Fibroblast of the aortic adventitia (primary cell): ENCODE measurements at places on chromosomes 5 and 9.

GRCh38 chr9:125650271-125650737 is 56.7 kb downstream of the MAPKAP1 start:
- DNase-seq = peak; percentile 69

- no peak for DNase-seq
Observed at GRCh38 chr5:133065471-133065870, 13.7 kb downstream of the HSPA4 start.

GRCh38 chr9:102534031-102534430 is 461.1 kb upstream of the CYLC2 start:
- no peak for DNase-seq

- DNase-seq = no peak
Observed at GRCh38 chr5:36675282-36675681, 68.9 kb downstream of the SLC1A3 start.

- DNase-seq = no peak
Observed at GRCh38 chr9:95506678-95507463, 9.9 kb downstream of the PTCH1 start.

DNA sequence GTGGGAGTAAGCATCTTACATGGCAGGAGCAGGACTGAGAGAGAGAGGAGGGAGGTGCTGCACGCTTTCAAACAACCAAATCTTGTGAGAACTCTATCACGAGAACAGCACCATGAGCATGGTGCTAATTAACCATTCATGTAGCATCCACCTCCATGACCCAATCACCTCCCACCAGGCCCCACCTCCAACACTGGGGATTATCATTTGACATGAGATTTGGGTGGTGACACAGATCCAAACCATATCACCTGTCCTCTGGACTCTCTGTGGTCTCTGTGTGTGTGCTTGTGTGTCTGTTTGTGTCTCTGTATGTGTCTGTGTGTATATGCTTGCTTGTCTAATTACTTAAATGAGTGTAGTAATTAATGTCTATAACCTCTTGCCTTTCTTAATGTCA is 31.1 kb downstream of the SEC61B start:
- no peak for DNase-seq

DNA sequence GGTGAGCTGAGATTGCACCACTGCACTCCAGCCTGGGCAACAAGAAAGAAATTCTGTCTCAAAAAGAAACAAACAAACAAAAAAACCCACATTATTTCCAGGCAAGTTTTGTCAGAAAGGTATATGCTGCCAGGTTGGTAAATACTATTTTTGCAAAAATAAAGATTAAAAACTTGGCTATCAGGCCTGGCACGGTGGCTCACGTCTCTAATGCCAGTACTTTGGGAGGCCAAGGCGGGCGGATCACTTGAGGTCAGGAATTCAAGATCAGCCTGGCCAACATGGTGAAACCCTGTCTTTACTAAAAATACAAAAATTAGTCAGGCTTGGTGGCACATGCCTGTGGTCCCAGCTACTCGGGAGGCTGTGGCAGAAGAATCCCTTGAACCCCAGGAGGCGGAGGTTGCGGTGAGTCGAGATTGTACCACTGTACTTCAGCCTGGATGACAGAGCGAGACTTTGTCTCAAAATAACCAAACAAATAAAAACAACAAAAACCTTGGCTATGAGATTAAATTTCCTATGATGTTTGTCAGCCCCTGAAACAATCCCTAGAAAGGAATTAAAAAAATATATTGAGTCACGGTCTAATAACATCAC is 22.7 kb downstream of the AGXT2 start:
- DNase-seq = no peak

- peak; percentile 42 for DNase-seq
Observed at GRCh38 chr5:61245486-61245885, 83.2 kb upstream of the SMIM15 start.

DNA sequence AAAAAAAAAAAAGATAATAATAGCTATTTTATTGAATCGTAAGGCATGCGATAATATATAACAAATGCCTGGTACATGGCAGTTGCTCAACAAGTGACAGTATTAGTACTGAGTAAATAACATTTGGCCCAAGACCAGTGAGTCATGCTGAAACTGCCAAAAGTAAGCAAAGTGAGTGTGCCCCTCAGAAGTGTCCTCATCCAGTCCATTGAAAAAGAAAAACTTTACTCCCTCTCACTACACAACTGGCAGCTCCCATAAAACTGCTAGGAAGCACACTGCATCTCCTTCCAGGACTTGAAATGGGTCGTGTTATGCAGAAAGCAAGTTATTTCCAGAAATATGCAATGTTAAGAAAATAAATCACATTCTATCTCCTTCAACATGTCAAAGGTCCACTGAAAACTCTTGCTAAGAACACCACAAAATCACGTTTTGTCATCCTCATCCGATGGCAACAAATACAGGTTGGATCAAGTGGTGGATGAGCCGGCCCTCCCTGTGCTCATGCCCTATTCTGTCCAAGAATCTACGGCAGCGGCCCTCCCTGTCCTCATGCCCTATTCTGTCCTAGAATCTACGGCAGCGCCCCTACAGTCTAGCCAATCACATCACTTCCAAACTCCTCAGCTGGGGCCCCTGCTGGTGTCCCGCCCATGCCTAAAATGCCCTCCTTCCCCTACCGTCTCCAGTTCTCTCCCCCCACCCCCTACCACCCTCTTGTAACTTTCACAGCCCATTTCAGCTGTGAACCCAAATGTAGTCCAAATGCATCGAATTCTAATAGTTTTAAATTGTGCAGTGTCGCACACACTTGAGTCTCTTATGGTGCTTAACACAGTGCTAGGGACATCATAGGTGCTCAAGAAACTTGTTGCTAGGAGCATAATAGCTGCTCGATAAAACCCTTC is 12.5 kb downstream of the PTCH1 start:
- DNase-seq = peak; percentile 54

DNA sequence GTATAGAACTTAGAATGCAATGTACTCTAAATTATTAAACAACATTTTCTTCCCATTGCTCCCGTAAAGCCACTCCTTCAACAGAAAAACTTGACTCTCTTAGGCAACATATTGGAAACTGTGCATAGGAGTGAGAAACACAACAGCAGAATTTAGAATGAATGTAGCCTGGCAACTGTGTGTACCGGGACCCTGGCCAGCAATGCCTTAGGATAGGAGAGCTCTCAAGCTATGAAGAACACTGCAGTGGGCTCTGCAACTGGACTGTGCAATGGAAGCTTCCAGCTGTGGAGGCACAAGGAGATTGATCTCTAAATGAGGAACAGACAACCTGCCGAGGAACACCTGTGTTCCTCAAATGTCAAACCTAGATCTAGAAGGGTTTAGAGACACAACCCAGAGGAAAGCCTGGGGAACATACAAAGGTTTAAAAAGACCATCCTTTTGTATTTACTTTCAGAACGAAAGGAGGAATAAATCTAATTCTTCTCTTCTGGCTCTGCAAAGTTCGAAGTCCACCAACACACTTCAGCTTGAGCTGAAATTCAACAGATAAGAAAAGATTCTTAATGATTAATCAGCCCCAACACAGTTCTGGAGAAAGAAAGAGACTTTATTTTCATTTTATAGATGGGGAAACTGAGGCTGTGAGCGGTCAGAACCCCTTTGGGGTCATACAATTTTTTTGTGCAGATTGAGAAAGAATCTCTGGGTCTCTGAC is 51.5 kb upstream of the ARL15 start:
- peak; percentile 68 for DNase-seq

GRCh38 chr9:121944711-121945191 is 148.4 kb downstream of the TTLL11 start:
- DNase-seq = peak; percentile 53

DNA sequence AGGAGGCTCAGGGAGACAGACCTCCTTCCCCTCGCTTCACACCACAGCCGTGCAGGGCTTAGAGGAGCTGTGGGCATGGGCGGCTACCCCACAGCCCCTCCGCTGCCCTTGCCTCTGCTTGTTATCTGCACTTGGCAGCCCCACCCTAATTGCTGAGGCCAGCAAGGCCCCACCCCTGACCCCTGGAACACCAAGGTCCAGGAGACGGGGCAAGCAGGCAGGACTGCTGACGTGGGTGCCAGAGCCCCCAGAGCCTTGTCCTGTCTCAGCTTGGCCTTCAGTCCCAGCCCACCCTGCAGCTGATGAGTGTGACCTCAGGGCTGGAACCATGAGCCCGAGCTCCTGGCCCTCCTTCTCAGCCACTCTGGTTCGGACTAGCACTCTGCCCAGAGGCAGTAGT is 29.1 kb upstream of the NEURL1B start:
- no peak for DNase-seq

DNA sequence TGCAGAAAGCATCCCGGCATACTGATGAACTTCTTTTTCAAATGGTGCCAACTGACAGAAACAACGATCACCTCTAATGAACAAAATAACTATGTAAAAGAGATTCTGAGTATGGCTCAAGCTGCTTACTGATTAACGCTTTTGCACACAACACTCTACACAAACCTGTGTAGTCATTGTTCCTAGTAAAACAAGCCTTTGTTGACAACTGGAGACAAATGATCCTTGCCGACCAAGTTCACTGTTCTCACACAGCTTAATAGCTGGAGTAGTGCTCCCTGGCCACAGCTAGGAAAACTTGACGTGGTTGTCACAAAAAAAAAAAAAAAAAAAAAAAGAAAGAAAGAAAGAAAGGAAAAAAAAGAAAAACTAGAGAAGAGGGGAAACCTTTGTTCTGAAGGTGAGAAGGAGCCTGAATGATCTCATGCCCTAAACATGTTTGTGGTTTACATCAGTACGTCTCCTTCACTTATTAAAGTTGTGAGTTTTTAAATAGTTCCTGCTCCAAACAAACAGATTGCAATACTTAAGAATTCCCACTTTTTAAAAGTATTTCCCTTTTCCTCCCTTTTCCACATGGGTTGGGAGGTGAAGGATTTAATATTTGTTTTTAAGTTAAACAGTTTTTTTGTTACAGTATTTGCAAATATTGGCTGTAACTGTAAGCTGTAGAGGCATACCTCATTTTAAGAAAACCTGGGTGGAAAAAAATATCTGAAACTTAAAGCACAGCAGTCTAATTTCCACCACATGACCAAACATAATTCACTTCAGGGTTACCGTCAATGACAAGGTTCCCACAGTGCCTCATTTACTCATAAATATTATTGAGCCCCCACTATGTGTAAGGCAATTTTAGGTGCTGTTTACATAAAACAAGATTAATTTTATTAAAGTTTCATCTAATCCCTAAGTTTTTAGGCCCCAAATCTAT is 63.7 kb downstream of the GLIS3 start:
- DNase-seq = peak; percentile 64
